ENCODE measurements at places on chromosomes 13 and 19. TPM values are rescaled to one million over a fixed set of nuclear protein-coding genes. Genes with fewer than 3 reads are reported as not detected.

PNMA8C gene
- 46.5 TPM for total RNA-seq

GRCh38 chr13:108575430-108575829 lies 54.0 kb upstream of the MYO16 start:
- no peak for DNase-seq

GRCh38 chr19:35755550-35756376 lies 1.1 kb downstream of the HSPB6 start:
- no peak for DNase-seq

- DNase-seq, result no peak
These were observed 568 bp downstream of the FUZ start for GRCh38 chr19:49812452-49812996.

DNA sequence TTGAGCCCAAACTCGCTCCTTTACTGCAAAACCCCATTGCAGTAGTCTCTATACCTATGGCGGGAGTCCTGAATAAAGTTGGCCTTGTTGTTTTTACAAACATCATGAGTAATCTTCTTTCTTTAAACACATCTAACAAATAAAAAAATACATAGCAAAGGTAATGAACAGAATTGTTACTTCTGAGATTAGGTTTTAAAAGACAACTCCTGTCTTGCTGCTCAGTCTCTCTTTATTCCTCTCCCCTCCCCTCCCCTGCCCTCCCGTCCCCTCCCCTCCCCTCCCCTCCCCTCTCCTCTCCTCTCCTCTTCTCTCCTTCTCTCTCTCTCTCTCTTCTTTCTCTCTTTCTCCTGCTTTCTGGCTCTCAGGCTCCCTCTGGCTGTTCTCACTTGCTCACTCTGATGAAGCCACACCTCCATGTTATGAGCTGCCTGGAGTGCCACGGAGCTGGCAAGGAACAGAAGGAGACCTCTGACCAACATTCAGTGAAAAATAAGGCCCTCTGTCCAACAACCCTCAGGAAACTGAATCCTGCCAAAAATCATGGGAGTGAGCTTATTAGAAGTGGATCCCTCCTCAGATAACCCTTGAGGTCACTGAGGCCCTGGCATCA lies 300.7 kb upstream of the MIR17HG start:
- DNase-seq, result no peak

GARIN5A gene
- 11.5 TPM for total RNA-seq

PDE4C gene
- total RNA-seq, result 8.6 TPM

DNA sequence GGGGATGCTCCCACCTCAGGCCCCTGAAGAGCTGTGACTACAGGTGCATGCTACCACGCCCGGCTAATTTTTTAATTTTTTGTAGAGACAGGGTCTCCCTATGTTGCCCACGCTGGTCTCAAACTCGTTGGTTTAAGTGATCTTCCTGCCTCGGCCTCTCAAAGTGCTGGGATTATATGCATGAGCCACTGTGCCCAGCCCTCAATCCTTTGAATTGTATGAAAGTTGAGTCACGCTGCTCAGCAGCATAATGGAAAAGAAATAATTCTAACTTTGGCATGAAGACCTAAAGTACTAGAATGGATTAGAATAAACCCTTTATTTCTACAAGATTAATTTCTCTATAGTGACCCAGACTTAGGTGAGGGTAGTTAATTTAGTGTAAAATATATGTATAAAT lies 42.4 kb downstream of the MRPS31 start:
- no peak for DNase-seq

SHISA2 gene
- total RNA-seq, result 1.6 TPM

DNA sequence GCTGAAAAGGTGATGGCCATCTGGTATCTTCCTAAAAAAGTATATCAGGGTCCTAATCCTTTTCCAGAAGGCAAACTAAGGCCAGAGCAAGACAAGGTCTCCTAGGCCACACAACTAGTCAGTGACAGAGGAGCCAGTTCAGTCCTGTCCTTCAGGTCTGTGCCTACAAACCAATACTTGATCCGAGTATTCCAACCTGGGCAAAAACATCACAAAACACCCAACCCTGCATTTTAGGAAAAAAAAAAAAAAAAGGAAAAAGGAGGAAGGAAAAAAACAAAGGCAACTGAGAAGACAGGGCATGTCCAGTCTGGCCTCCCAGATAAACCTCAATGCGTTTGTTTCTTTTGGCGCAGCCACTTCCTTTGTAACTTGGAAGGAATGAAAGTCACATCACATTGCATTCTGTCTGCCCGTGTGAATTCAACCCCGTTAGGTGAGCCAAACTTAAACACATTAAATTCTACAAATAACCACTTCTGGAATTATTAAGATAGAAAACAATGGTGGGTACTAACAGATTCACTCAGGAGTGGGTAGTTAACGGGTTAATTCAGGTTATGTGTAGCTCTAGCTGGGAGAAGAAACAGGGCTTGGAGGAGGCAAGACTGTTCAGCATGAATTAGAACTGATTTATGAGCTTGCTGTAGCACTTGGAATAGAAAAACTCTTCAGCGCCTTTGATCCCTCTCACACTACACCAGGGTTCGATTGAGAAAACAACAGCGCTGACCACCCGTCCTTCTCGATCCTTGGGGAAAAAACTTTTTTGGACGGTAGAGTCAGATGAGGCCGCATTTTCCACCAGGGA lies 43.0 kb upstream of the HNRNPA1L2 start:
- DNase-seq, result no peak

DNA sequence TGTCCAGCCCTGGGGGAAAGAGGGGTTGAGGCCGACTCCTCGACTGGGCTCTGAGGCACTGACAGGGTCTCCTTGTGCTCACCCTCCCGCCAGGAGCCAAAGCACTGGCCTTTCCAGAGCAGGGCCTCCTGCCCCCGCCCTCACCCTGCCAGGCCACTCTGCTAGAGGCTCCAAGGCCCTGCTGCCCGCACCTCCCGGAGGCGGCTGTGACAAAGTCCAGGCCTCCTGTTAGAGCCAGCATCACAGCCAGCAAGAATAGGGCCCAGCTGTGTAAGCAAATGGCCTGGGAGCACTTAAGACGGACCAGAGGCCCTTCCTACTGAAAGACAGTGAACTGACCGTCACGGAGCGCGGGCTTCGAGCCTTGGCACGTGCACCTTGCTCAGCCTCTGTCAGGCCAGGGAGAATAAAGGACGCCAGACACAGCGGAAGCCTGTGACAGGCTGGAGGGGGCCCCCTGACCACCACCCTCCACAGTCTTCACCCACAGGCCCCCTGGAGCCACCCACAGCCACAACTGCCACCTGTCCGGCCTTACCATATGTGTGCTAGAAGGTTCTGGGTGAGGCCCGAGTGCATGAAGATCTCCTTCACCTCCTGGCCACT lies 50.9 kb downstream of the EPS15L1 start:
- no peak for DNase-seq

PPM1N gene
- 1.8 TPM for total RNA-seq

NKG7 gene
- total RNA-seq, result 0.96 TPM

KBTBD7 gene
- 9.9 TPM for total RNA-seq

DNA sequence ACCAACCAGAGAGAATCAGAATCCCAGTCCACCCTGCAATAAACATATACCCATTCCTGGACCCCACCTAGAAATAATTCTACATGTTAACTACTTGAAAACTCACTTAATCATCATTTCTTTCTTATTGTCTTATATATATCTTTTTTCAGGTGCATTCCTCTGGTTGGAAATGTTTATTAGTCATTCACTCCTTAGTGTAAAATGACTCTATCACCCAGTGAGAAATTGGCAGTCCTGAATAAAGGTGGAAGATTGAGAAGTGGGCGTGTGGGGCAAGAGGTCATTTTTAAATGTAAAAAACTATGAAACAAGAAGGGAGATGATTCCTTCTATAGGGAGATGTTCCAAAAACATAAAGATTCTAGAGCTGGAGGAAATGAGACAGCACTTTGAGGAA lies 101.2 kb upstream of the MBNL2 start:
- no peak for DNase-seq

PSG1 gene
- total RNA-seq, result not detected

DNA sequence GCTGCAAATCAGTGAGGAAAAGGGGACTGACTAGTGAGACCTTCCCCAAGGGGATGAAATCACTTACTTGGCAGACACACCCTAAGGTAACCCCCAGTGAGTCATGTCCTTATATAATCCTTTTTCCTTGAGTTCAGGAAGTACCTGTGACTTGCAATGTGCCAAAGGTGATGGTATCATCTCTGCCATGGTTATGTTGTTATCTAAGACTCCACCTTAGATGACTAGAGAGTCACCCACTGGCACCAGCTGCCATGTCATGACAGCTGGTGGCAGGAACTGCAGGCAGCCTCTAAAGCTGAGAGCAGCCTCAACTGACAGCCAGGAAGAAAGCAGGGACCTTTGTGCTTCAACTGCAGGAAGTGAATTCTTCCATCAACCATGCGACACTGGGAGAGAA lies 12.5 kb downstream of the PBX4 start:
- DNase-seq, result no peak

DNA sequence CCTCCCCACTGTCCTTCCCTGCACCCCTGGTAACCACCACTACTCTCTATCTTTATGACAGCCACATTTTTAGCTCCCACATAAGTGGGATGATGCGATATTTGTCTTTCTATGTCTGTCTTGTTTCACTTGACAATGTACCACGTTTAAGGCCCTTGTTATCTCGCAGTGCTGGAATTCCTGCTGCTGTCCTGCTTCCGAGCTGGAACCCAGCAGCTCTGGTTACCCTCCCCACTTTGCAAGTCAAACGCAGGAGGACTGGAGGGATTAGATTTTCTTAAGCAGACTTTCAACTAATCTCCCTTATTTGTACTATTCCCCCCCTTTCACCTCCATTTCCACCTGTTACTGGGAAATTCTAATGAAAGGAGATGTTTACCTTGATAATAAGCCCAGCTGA lies 59.1 kb upstream of the PDX1 start:
- DNase-seq, result no peak

THAP8 gene
- 7.6 TPM for total RNA-seq

All from dorsolateral prefrontal cortex (tissue), 122 donors.